ENCODE measurements at places on chromosomes 6 and 20.
A peak's percentile ranks its signal among the peaks of the same experiment; 100 is the strongest.

DNA sequence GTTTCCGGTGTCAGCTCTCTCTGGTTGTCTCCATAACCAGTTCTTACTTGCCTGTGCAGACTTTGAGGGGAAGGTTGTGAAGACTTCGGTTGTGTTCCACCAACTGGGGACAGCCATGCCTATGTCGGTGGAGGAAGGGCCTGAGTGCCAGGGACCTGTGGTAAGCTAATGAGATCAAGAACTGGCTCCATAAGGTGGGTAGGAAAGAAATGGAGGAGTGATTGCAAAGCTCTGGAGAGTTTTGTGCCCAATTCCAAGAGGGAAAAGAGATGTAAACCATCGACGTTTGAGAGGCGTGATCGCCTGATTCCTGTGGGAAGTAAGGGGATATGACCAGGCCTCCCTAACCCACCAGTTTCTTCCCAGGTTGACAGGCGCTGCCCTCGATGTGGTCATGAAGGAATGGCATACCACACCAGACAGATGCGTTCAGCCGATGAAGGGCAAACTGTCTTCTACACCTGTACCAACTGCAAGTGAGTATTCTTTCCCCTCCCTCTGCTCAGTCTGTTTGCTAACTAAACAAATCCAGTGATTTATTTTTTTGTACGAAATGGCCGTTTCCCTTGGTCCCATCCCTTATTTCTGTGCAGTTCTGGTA is 893 bp downstream of the POLR1H start:
- DNase-seq: peak; percentile 14

GRCh38 chr6:127893541-127893940 is 7.3 kb downstream of the THEMIS start:
- DNase-seq: peak; percentile 50

GRCh38 chr6:36716476-36717093 is 19.0 kb downstream of the RAB44 start:
- DNase-seq: no peak

DNA sequence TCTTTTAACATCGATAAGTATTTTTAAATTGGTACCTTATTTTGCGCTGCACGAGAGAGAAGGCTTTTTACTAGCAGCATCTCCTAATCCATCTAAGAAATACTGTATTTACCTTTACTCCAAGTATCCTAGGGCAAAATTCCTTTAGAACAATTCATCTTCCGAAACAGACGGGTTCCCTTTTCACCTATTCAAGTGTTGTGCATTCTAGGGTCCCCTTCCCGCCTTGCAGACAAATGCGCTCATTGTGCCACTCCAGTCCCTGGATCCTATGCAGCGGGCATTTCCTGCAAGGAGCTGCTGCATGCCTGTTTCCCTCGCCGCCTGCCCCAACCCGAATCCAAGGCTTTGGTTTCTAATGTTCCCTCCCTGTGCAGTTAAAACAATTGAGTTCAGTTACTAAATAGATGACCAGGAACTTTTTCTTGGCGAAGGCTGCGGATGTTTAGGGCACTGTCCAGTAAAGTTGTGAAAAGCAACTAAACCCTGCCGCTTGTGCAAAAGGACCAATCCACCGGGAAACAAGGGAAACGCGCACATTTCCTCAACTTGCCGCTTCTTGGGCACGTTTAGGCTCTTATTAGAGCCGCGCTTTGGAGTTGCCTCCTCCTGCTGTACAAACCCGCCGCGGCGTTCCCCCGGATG is 556 bp upstream of the SCAF8 start:
- peak; percentile 33 for DNase-seq

DNA sequence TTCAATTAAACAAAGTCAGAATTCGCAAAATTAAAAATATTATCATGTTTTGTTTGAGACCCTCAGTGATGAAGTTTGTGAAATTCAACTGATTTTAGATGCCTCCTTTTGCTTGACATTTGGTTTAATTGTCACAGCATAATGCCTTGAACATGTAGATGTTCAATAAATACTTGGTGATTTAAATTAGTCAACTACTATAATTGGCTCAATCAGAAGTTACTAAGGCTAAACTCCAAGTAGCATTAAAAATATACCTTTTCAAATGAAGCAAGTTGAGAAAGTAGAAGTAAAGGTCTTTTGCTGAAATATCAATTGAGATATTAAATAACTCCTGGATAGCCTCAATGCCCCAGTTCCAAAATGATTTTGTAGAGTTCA is 145.8 kb upstream of the AKIRIN2 start:
- no peak for DNase-seq

DNA sequence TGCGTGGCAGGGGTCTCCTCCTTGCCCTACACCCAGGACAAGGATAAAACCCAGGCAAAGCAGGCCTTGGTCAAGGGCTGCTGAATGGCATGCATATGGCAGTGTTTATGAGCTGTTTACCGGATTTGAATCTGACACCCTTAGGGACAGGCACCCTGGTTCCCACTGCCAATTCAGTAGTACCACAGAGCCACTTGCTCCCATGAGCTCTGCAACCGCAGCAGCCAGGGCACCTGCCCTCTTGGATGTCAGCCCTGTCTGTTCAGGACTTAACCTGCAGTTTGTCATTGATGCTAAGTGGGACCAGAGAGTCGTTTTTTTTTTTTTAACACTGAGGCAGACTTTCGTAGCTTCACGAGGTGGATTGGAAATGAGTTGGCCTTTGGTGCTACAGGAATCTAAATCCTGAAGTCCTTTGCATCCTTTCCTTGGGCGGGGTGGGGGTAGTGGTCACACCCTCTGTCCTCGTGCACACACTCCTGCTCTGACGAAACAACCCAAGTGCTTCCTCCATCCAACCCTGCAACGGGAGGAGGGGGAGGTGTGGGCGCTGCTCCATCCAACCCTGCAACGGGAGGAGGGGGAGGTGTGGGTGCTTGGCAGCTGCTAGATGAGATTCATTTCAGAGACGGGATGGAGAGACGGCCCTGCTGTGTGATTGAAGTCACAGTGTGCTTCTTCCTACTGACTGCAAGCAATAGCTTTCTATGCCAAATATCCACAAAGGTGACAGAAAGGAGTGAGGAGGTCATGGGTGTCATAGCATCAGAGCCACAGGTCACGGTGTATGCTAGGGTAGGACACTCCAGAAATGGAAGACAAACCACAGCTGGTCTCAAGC is 166.5 kb downstream of the SMOC2 start:
- no peak for DNase-seq

DNA sequence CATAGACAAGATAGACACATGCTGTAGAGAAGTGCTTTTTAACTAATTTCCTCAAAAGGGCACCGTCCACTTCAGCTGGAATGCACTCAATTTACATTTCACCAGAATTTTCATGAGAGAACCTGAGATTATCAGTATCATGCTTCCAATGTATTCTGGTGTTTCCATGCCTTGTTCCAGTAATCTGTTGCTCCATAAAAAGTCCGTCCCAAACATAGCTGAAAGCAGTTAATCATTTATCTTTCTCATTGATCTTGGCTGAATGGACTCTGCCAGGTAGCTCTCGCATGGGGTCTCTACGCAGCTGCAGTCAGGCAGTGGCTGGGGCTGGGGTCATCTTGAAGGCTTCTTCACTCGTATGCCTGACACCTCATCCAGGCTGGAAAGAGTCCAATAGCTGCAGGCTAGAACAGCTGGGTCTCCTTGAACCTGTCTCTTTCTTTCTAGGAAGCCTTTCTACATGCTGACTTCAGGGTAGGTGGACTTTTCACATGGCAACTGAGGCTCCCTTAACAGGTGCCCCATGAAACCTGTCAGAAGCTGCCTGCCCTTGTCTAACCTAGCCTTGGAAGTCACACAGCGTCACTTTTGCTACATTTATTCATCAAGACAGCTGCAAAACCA is 18.6 kb upstream of the COL12A1 start:
- DNase-seq: no peak

- DNase-seq: no peak
Measured at GRCh38 chr20:50559149-50559548, 49.0 kb downstream of the PTPN1 start.

GRCh38 chr6:54267798-54268197 is 40.4 kb upstream of the TINAG start:
- DNase-seq: no peak
